ENCODE measurements at places on chromosomes 7 and 10.

DNA sequence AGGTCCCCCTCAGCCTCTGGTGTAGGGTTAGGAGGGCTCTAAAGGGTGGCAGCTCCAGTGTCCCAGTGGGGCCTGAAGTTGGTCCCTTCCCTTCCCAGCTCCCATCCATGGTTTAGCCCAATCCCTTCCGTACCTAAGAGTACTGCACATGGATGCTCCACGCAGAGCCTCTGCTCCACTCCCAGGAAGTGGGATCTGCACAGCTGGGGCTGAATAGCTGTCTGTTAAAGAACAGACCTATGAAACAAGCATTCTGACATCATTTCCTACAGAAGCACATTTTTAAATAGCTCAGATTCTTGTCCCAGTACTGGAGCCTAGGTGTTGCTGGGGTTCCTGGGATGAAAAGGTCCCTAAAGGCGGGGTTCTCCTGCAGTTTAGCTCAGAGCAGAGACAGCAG lies 135.9 kb downstream of the ZMYND11 start:
- no peak for DNase-seq

GRCh38 chr7:35729061-35729783 lies 34.3 kb upstream of the HERPUD2 start:
- DNase-seq, result no peak

- DNase-seq, result no peak
Observed at GRCh38 chr10:93261961-93262610, 188.4 kb downstream of the CYP26A1 start.

DNA sequence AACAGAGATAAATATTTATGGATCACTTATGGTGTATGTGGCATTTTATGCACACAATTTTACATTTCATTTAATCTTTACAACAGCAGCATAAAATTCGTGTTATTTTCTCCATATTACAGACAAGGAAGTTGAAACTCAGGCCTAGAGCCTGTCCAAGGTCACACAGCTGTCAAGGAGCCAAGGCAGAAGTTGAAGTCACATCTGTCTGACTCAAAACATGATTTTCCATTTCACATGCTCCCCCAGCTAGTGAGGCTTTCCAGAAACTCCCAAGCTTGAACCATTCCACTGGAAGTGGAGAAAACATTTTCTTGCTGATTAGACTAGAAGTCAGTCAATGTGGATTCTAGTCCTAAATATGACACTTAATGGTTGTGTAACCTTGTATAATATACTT lies 110.5 kb downstream of the HECTD2 start:
- DNase-seq, result no peak

DNA sequence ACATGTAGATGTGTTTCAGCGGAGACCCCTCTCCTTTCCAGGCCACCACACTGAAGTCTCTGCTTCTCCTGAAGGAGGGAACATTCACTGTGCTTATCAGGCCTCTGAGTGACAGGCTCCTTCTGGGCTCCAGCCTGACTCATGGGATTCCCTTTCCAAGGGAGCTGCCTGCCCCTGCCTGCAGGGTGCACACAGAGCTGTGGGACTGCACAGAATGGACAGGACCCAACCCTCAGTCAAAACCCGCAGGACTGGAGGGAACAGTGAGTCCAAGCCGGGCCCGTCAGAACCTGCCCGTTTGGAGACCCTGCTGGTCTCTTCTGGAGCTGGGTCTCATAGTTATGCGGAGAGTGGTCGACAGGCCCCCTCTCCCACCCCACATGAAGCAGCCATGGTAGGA lies 32.6 kb downstream of the PLAC9 start:
- DNase-seq, result no peak

DNA sequence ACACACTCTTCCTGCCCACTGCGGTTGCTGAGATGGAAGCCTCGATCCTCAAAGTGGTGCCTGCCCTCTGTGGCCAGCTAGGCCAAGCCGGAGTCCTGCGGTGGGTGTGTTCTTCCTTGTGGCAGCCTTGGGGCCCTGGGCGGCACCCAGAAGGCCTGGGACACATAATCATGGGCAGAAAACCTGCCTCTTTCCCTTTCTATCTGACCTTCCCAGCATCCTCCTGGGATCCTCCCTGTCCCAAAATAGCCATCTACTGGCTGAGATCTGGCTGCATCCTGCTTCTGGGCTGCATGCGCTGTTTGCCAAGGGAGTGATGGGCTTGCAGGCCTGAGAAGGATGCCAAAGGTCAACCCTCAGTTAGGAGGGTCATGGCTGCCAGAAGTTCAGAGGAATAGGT lies 23.9 kb downstream of the COL13A1 start:
- no peak for DNase-seq

DNA sequence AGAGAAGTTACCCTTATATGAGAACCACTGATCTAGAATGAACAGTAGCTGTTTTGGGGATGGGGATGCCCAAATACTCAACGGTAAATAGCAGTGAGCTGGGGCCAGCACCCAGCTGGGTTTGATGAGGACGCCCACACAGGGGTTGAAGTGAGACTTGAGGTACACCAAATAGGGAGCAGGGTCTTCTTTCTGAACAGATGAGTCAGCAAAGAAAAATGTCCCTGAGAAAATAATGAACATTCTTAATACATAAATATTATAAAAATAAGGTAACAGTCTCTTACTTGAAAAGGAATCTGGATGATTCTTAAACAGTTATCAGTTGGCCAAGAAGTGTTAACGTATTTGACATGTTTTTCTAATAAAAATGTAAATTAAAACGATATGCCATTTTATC lies 2.0 kb downstream of the PRSS37 start:
- DNase-seq, result no peak

- no peak for DNase-seq
Observed at GRCh38 chr10:72334196-72334824, 20.4 kb downstream of the DNAJB12 start.

DNA sequence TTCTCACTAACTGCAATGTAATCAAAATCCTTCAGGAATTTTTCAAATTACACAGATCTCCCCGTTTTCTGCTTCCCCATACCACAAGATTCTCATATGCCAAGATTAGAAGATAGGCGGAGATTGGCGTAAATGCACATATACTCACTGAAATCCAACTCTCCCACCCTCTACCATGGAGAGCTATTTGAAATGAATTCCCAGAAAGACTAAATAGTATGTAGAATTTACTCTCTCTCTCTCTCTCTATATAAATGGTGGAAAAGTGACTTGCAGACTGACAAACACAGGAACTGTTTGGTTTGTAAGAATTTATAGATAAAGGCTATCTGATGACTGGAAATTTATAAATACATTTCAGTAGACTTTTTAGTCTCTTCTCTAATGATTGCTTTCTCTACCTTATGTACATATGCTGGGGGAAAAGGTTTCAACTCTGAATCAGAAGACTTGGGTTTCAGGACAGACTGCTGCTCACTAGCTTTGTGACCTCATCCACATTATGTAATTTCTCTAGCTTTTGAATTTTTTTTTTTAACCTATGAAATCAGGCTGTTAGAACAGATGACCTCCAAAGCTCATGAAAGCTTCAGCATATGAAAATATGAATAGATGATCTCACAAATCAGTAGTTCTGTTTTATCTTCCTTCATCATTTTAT lies 67.8 kb upstream of the CSTF2T start:
- DNase-seq, result no peak

DNA sequence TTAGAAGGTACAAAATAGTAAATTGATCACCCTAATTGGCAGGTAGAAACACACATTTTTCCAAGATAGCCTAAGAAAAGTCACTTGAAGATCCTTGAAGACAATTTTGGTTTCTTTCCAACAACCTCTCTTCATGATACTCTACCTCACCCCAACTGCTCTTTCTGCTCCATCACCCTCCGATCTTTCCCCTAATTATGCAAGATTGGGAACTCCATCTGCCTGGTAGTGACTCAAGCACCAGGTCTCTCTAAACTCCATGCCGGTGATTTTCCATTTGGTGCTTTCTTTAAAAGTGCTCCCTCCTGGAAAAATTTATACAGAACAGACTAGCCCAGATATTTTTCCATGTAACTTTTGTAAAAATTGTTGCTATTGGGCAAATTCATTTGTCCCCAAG lies 1.1 kb upstream of the AKR1B1 start:
- DNase-seq, result no peak

- no peak for DNase-seq
Observed at GRCh38 chr10:104993085-104993484, 352.0 kb downstream of the SORCS3 start.

- no peak for DNase-seq
Observed at GRCh38 chr10:35640951-35641675, 983 bp downstream of the FZD8 start.

- DNase-seq, result no peak
Observed at GRCh38 chr10:49441488-49442476, 45.9 kb upstream of the DRGX start.

GRCh38 chr10:103517234-103518085 lies 24.0 kb downstream of the NEURL1 start:
- DNase-seq, result no peak

DNA sequence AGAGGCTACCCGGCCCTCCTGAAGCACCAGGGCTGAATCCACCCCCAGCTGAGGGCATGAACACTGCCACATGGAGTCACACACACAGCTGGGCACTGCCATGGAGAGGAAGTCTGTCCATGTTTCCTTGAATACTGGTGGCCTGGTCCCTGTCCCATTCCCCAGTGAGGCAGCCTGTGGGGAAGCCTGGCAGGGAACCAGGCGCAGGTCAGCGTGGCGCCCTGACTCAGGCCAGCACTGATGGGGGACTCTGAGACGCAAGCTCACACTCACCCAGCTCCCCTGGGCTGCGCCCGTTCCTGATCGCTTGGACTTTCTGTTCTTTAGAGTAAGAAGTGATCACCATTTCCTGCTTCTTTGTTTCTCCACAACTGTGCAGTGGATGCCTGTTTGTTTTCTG lies 128.3 kb downstream of the EGFR start:
- no peak for DNase-seq

- no peak for DNase-seq
Observed at GRCh38 chr7:94664023-94664422, 8.1 kb upstream of the SGCE start.

GRCh38 chr10:78408671-78409472 lies 375.2 kb downstream of the RPS24 start:
- no peak for DNase-seq

- no peak for DNase-seq
Observed at GRCh38 chr10:120360571-120360970, 96.5 kb upstream of the PLPP4 start.

GRCh38 chr10:125479059-125479458 lies 203.9 kb downstream of the TEX36 start:
- DNase-seq, result no peak

- DNase-seq, result no peak
Observed at GRCh38 chr7:72286519-72286918, 125.6 kb downstream of the CALN1 start.

GRCh38 chr10:69838853-69839252 lies 37.1 kb downstream of the COL13A1 start:
- no peak for DNase-seq

- DNase-seq, result no peak
Observed at GRCh38 chr7:34327681-34328080, 330.3 kb upstream of the NPSR1 start.

DNA sequence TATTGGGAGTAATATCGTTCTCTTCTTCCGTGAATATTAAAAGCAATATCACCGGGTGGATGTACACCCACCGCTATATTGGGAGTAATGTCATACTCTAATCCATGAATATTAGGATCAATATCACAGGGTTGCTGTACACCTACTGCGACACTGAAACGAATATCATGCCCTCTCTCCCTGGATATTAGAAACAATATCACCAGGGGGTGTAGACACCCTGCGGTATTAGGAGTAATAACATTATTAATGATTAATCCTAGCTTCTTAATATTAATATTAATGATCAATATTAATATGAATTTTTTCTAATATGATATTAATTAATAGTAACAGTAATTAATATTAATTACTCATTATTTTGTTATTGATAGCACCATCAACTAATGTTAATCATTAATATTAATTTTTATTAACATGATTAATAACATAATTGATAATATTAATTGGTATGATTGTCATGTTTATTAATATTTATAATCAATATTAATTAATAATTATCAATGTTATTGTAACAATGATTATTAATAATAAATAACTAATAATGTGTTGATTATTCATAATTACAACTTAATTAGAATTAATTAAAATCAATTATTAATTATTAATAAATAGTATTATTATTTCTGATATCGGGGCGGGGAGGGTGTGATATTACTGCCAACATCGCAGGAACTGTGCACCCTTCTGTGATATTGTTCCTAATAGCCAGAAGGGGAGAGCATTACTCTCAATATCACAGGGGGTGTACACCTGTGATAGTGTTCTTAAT lies 121.3 kb upstream of the C1GALT1 start:
- no peak for DNase-seq

- no peak for DNase-seq
Observed at GRCh38 chr7:56046721-56047445, 4.4 kb downstream of the PSPH start.
